ENCODE measurements at places on chromosomes 7 and 10.

DNA sequence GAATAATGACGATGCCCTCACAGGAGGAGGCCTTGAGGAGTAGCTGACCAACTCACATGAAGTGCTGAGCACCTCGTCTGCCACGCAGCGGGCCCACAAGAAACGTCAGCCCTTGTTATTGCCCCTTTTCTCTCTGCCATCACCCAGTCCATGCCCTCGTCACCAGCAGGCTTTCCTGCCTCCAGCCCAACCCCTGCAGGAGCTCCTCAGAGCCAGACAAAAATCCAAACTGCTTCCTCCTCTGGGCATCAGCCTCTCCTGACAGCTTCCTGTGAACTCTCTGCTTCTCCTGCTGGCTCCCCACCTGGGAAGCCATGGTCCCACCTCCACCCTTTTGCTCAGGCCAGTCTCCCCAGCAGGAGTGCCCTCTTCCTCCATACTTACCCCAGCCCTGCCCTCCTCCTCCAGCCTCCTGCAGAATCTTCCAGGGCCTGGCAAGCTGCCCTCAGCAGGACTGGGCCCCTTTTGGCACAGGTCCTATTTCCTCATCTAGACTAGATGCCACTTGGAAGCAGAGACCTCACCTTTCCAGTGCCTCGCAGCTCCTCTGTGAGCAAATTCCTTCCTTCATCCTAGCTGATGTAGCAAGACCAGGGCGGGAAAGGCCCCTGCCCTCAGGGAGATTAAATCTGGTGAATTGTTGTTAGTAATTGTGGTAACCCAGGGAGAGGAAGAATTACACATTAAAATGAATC lies 115.1 kb downstream of the C10orf105 start:
- DNase-seq, result no peak

GRCh38 chr10:97925308-97925938 lies 75.8 kb downstream of the GOLGA7B start:
- no peak for DNase-seq

DNA sequence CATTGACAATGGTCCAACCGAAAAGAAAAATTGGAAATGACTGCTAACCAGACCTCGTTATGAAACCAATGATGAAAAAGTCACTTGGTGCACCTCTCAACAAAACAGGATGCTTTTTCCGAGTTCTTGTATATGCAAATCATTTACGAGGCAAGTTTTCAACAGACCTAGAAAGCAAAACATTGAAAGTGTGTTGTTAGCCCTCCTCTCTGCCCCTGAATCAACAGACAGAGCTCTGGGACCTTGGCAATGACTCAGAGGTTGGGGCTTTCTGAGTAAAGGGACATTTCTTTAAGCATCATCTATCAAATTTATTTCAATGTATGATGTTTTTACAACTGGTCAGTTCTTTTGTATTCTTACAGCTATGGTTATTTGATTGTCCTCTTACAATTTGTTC lies 16.3 kb upstream of the DKK1 start:
- no peak for DNase-seq

DNA sequence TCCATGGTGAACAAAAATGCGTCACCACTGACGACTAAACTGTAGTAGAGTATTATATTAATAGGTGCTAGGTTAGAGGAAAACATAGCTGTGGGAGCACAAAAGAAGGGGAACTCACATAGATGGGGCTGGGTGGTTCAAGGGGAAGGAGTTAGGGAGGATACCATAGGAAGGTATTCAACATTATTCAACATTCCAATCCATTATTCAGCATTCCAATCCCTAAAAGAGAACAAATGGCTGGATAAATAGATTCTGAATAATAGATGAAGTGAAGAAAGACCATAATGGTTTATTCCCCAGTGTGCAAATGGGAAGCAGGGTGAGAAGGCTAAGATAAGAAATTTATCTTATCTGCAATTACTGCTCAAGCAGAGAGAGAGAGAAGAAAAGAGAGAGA lies 61.4 kb downstream of the AASS start:
- no peak for DNase-seq
